Muscle of leg (tissue), 16 donors: ENCODE measurements at places on chromosomes 5 and 9. TPM values are rescaled to one million over a fixed set of nuclear protein-coding genes. Genes with fewer than 3 reads are reported as not detected.

Gene HRCT1
- 1.9 TPM for polyA plus RNA-seq

GRCh38 chr9:127877566-127877998 is at the start of gene AK1:
TSS of gene AK1 (minus strand) at chr9:127877675. CDS start at chr9:127874617, 3,058 bp downstream.
- DNase-seq: peak; percentile 84

- DNase-seq: no peak
Measured at GRCh38 chr9:129878291-129878690, 43.0 kb downstream of the USP20 start.

DNA sequence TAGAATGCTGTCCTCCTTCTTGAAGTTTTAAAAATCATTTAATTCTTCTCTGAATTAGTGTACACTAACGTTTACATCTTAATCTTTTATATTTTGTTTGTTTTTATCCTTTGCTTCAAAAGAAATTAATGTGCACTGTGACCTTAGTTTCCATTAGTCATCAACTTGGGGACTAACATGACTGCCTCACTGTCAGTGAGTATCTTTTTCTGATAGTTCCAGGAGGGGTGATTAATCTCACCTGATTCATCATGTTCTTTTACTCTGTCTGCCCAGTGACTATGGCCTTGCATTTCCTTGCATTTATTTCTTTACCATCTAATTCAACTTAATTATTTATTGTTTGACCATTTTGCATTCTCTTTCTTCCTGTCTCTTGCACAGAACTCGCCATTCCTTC is 33.4 kb upstream of the NR3C1 start:
- no peak for DNase-seq

- no peak for DNase-seq
Measured at GRCh38 chr9:127570533-127571111, 41.5 kb upstream of the STXBP1 start.
